ENCODE measurements at places on chromosomes 12 and 14.
A peak's percentile ranks its signal among the peaks of the same experiment; 100 is the strongest.

DNA sequence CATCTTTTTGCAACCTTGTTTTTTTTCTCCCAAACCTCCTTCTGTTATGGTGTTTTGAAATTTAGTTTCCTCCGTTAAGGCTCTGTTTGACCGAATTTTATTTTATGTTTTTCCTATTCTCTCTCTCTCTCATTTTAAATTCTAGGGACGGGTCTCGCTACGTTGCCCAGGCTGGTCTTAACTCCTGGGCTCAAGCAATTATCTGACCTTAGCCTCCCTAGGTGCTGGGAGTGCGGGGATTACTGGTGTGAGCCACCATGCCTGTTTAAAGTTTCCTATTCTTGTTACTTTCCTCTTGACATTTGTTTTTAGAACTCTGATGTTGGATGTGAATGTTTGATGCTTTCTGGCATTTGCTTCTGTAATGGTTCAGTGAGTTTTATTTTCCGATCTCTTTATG lies 1.0 kb downstream of the ZC3H14 start:
- DNase-seq: no peak

DNA sequence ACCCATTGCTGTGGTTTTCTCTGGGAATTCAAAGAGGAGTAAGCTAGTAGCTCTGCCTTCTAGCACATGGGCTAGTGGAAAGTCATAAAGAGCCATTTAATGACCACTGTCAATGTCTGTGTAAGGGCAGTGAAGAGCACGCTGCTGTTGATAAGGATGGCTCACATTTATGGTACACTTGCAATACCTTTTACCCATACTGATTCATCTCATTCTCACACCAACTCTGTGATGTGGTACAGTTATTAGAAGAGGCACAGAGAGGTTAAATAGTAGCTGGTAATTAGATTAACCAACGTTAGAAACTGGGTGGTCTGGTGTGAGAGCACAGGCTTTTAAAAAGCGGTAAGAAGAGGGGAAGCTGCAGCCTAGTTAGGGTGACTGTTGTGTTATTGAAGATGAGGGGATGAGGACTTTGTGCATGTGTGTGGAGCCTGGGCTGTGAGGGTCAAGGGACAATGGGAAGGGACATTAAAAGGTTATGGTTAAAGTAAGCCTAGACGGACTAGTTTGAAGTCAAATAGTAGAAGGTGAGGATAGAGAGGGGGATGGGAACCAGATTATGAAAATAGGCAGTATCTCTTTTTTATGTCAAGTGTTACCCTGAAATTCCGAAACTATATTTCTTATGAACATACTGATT lies 25.2 kb downstream of the RASSF3 start:
- DNase-seq: no peak

DNA sequence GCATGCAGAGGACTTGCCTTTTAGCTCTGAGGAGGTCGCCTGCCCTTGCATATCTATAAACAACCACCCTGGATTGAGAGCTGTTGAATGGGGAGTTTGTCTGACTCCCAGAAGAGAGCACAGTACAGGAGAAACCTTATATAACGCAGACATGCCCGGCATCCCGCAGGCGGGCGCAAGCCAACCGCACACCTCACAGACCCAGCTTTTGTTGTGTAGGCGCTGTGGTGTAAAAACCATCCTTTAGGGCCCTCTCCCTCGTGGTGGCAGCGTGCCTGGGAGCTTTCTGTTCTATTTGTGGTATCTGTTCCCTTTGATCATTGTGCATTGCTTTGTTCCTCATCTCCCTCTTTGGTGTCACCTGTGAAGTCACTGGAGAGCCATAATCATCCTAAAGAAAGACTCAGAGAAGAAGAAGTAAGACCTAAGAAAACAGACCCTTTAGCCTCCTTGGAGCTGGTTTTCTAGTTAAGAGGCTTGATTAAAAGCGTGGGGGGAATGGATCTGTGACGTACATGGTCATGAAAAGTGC lies 77.7 kb downstream of the ETV6 start:
- peak; percentile 55 for DNase-seq

- no peak for DNase-seq
Observed at GRCh38 chr12:27866373-27867101, 86.5 kb upstream of the MANSC4 start.

DNA sequence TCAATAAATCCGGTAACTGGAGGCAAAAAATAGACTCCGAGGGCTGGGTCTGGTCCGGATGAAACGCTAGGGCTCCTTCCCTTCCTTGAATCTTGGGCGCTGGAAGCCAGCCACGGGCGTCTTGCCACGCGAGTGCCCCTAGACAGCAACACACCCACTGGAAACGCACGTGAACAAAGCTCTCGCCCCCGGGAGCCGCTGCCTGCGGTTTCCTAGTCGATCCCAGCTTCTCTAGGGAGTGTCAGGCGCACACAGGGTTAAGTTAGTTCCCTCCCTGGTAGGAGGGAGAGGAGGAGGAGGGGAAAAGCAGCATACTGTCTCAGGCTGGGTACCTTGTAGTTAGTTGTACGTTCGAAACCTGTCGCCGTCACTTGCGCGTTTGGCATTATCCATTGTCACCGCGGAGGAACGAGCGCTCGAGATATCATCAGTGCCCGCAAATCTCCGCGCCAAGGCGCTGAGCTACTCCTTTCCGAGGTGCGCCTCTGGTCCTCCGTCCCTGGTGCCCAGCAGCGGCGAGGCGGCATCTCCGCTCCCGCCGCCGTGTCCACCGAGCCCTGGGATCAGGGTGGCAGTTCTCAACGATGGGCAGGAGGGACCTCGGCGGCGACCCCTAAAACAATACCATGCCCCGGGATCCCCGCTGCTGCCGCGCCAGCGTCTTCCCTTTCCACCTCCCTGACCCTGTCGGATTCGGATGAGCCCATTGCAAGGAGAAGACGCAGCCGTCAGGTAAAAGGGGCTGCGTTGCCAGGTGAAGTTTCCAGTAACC lies at the start of gene FLRT2:
Gene FLRT2 (plus strand): TSS at position 342 of the 772 bp plus-strand sequence. CDS start 91,371 bp downstream, outside the sequence.
- DNase-seq: no peak

DNA sequence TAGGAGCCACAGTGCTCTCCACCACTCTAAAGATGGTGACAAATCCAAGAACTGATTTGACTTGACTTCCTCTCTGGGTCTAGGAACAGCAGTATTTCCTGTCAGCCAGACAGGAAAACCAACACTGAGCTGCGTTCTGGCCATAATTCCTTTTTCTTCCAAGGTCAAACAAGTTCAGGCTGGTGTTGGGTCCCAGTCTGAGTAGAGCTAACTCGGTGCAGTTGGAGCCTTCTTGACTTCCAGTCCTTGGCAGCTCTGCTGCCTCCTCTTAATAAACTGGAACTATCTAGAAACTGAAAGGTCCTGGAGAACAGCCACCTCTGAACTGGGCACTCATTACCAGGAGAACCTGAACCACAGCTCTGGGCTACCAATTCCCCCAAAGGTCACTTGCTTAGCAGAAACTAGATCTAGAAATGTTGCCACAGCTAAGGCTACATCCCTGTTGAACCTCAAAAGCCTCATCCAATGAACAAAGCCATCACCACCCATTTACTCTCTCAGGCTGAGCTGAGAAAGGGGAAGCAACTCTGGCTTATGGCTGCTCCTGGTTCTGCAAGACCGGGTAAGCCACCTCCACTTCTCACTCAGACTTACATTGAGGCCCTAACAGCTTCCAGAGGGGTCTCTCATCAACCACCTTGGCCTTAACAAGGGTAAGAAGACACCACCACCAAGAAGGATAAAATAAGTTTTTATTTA lies 27.7 kb downstream of the MAX start:
- DNase-seq: no peak

DNA sequence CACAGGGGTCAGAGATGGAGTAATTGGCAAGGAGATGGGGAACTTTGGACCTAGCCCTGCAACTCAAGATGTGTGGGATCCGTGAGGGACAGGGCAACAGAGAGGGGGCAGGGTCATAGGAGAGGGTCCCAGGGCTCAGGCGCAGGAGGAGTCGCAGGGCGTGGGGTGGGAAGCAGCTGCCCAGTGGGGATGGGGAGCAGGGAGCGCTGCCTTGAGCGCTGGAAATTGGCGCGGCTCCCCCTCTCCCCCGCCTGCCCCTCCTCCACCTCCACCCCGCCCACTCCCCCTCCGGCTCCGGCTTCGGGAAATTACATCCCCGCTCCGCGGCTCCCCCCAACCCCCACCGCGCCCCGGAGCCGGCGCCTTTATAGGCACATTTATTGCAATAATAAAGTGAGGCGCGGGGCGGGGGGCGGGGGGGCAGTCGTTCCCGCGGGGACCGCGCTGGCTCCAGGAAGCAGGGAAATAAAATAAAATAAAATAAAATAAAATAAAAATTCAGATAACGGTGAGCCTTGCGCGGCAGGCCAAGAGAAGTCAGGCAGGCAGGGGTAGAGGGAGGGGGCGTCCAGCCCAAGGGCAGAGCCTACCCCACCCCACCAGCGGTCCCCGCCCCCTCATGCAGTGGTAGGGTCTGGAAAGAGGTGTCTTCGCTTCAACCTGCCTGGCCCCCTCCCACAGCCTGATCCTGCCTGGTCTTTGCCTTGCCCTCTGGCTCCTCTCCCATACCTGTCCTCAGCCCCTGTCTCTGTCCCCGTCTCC lies 3.6 kb downstream of the NXPH4 start:
- DNase-seq: no peak

- peak; percentile 7 for DNase-seq
Observed at GRCh38 chr14:74018174-74018585, 908 bp downstream of the ENTPD5 start.

DNA sequence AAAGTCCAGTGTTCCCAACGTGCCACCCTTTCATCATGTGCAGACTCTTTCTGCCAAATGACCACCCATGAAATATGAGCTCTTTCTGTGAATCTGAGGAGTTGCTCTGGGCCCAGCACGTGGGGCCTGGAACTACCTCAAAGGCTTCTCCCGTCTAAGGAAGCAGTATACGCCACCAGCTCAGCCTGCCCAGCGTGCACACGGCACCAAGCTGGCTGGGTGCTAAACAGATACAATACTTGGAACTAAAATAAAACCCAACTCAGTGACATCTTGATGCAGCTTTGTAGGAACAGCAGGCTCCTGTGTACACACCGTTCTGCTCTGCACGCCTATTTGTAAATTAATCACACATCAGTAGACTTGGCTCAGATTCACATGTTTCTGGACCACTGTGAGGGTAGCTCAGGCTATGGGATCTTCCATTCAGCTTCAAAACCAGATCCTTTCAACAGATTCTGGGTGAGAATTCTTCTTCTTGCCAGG lies 74.8 kb downstream of the ARL6IP4 start:
- DNase-seq: no peak

- DNase-seq: no peak
Observed at GRCh38 chr12:125092872-125093680, 27.8 kb downstream of the AACS start.

- no peak for DNase-seq
Observed at GRCh38 chr14:76113691-76114090, 38.0 kb upstream of the GPATCH2L start.

- no peak for DNase-seq
Observed at GRCh38 chr14:55248411-55248810, 22.8 kb upstream of the FBXO34 start.

DNA sequence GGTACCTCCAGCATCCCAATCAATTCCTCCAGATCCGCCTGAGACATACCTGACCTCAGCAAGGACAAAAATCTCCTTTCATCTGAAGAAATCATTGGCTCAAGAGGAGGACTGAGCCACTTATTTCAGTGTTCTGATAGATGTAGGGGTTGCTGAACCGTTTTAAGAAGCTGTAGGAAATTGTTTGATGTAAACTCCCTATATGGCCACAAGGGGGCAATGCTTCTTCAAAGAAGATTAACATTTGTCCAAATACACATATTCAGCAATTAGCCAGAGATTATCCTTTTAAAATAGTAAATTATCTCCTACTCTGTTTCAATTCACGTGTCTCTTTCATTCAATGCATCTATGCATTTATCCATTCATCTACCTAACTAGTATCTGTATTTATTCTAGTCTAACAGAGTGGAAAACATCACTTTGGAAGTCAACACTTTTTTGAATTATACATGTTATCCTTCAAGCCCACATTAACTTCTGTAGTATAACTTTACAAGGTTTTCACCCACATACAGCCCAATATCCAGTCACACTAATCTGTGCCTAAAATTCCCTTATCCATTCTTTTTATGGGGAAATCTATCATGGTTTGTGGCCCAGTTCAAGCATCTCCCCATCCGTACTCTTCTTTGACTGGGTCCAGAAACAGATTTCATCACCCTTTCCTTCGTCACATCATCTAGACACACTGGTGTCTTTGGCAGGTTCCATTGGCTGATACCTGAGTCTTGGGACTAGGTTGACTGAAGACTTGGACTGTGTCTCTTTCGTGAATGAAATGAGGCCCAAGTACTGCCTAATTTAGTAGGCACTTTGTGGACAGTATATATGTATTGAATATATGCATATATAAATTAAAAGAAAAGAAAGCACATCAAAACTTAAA lies 411.0 kb upstream of the OR4E1 start:
- DNase-seq: no peak

DNA sequence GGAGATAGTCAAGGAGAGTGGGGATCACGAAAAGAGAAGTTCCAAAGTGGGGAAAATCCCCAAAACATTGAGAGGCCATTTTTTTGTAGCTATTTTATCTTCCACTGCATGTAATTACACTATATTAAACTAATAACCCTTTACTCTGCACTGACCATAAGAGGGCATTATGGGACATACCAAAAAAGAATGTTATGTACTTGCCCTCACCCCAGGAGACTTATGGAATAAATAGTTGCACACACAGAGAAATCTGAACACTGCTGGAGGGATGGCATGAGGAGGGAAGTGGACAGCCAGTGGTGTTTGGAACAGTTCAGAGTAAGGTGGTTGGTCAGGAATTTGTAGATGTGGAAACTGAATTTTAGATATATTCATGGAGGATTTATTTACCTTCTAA lies 422.9 kb downstream of the SNAPC1 start:
- no peak for DNase-seq

Data from stimulated activated CD4-positive, alpha-beta T cell treated with anti-CD3 and anti-CD28 coated beads, Interleukin-12 subunit alpha, Interleukin-12 subunit beta, amount 100 ng/mL, for 48 hours (primary cell).